Nucleus accumbens (tissue), 56 donors: ENCODE measurements at places on chromosomes 4 and X.

- DNase-seq: peak; percentile 57
Measured at GRCh38 chrX:150547375-150548115, 20.9 kb upstream of the MTM1 start.

DNA sequence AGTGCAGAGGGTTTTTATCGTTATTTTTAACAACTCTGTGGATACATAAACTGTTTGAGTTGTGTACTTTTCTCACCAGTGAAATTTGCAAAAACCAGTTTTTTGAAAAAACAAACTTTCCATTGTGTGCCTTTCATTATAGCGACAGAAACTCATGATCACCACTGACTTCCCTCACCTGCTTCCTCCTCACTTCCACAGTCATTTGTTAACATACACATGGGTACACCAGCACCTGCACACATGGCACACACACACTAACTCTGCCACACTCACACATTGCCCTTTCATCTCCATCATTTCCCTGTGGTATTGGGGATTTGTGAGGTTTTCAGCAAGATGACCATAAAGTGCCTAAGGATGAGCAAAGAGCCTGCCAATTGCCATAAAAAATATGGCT lies 20.6 kb downstream of the CLDN22 start:
- no peak for DNase-seq

GRCh38 chr4:14008494-14008893 lies 381.0 kb upstream of the BOD1L1 start:
- no peak for DNase-seq

GRCh38 chr4:174058846-174059245 lies 224.6 kb downstream of the FBXO8 start:
- no peak for DNase-seq

- no peak for DNase-seq
Measured at GRCh38 chr4:176380352-176381157, 60.8 kb downstream of the SPCS3 start.

GRCh38 chr4:8594097-8595038 lies 1.8 kb downstream of the CPZ start:
- DNase-seq: no peak

DNA sequence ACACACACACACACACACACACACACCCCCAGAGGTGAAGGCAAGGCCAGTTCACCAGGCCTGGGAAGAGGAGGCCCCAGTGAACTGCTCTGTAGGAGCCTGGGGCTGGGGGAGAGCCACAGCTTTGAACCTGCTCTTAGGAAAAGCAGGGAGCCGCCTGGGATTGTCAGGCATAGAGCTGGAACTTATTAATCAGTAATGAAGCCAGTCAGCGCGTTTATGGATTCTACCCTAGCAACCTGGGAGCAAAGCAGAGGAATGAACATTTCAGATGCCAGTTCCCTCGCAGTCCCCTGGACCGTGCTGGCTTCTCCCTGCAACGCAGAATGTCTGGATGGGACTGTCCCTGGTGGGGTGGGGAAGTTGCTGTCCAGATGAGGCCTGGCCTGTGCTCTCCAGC lies 45.3 kb upstream of the DDX3X start:
- DNase-seq: no peak

DNA sequence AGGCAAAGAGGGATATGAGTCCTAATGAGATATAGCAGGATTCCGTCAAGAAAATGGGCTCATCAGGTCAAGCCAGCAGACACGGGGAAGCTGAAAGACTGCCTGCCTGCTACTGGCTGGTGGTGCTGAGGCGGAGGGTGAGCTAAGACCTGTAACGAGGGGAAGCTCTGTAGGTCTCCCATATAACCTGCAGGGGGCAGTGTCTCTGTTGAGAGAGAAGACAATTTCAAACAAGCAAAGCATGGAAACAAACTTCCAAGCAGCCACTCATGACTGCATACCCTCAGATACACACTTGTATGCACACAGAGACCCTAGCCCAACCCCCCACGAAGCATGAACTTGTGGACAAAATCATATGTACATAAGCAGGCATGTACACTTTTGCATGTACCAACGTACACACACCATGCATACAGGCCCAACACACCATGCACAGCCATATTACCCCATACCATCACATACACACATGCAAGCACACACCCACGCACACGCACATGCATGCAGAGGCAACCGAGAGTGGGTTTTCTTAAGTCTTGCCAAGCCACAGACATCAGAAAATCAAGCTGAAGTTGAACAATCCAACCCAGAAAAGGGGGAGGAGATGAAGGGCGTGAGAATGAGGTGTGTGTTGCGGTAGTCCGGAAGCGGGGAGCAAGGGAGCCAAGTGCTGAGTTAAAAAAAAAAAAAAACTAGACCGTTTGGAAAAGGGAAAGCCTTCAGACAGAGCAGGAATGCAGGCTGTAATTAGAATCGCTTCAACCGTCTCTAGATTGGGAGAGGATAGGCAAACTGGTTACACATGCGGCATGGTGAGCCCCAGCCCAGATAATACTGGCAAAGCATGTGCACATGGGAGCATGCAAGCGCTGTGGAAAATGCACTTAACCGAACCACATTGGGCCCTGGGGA lies 71.0 kb downstream of the PJA1 start:
- DNase-seq: no peak

GRCh38 chrX:149631234-149632165 lies at the start of gene TMEM185A:
Gene TMEM185A (minus strand): TSS chrX:149631792. CDS start chrX:149631580, 212 bp downstream.
- peak; percentile 19 for DNase-seq

DNA sequence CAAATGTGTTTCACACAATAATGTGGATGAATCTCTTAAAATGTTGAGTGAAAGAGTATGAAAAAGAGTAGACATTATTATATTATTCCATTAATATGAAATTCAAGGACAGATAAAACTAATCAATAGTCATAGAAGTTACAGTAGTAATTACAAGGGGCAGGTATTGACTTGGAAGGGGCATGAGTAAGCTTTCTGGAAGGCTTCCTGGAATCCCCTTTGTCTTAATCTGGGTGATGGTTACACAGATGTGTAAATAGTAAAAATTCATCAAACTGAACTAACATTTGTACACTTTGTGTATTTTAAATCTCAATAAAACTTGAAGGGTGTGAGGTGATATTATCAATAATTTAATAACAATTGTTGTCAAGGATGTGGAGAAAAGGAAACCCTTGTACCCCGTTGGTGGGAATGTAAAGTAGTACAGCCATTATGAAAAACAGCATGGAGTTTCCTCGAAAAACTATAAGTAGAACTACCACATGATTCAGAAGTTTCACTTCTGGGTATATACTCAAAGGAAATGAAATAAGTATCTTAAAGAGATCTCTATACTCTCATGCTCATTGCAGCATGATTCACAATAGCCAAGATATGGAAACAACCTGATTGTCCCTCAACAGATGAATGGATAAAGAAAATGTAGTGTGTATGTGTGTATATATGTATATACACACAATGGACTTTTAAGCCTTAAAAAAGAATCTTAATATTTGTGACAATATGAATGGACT lies 96.9 kb upstream of the MID1IP1 start:
- no peak for DNase-seq

DNA sequence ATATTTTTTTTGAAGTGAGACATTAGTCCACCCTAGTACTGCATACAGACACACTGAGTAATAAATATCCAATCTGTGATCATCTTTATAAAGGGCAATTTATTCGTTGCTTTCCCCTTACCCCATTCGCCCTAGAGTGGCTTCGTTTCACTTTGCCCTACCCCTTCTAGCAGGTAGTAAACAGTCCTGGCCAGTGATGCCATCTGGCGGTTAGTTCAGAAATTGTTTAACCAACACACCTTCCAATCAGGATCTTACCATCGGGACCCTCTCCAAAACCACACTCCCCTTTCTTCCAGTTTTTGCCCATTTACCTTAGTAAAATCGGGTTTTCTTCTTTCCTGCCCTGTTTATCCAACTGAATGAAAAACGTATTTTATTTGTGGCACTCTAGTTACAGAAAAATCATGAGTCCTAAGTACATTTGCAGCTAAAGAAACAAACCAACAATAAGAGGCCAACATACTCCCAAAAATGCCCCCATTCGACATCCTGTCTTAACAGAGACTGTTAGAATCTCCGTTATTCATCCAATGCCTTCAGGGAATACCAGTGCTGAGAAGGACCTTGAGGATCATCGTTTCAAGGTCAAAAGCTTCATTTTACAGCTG lies 2.2 kb downstream of the PPA2 start:
- DNase-seq: peak; percentile 33

DNA sequence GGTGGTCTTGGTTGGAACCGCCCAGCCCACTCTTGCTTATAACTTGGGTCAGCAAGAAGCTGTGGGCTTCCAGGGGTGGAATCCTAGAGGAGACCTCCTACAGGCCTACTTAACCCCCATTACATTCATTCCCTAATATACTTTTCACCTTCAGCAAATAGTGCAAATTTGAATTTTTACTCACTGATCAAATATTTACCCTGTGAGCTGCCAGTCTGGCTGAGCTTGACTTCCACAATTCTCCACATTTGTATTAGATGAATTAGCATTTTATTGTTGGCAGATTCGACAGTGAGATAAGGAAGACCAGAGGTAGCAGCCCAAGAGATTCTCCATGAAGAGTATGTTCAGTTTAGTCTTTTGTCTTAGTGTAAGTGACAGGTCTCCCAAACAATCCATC lies 199.6 kb downstream of the BCOR start:
- no peak for DNase-seq

DNA sequence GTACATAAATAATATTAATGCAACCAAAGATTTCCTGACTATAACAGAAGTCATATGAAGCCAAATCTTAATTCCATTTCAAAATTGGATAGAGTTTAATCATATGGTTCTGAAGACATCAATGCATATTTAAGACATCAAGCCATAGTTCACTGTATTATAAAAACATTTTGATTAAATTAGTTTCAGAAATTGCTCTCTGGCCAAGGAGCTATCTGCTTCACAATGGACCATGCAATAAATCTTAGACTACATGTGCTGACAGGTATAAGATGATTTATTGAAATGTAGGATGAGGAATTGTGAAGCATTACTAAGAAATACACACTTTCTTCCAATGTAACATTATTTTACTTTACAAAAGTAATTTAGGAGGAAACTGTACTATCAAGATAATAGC lies 81.6 kb downstream of the MID1 start:
- no peak for DNase-seq

- no peak for DNase-seq
Measured at GRCh38 chr4:119647558-119647957, 19.0 kb upstream of the PDE5A start.

- no peak for DNase-seq
Measured at GRCh38 chrX:124820738-124821137, 474.4 kb downstream of the SH2D1A start.

DNA sequence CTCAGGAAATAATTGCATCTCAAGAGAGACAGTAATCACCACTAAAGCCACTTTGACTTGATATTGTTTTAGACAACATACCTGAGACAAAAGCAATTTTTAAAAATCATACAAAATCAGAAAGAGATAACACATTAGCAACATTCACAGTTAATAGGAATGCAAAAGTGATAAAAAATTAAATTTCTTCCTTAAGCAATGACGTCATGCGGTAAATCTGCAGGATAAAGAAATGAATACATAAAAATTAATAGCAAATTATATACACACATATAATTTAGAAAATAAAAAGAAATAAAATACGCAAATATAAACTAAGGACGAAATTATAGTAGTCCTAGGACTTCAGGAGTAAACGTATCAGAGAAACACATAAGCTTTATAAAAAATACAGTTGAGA lies 866.5 kb upstream of the PRKX start:
- DNase-seq: no peak

GRCh38 chrX:118734909-118735308 lies 7.5 kb downstream of the IL13RA1 start:
- no peak for DNase-seq

DNA sequence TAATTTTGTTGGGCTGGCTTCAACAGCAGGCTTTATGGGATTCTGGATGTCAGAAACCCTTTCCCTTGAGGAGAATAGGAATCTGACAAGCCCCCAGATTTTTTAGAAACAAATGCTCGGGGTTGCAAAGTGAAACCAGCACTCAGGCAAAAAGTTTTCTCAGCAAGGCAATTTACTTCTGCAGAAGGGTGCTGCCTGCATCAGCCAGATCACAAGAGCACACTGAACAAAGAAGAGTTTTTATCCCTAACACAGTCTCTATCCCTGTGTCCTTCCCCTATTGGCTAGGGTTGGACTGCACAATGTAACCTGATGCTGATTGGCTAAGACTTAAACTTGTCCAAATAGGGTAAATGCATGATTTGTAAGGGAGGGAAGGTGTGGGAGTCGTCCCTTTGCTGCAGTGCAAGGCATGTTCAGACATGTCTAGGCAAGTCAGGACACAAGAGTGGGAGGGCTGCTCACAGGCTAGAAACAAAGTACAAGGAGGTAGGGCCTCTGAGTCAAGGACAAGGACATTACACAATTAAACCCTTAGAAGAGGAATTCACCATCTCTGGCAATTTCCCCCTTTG lies 175.8 kb downstream of the CCNG2 start:
- DNase-seq: no peak

GRCh38 chr4:7311205-7311604 lies 118.9 kb downstream of the SORCS2 start:
- DNase-seq: no peak

GRCh38 chrX:148620023-148620422 lies 119.6 kb downstream of the AFF2 start:
- DNase-seq: no peak

DNA sequence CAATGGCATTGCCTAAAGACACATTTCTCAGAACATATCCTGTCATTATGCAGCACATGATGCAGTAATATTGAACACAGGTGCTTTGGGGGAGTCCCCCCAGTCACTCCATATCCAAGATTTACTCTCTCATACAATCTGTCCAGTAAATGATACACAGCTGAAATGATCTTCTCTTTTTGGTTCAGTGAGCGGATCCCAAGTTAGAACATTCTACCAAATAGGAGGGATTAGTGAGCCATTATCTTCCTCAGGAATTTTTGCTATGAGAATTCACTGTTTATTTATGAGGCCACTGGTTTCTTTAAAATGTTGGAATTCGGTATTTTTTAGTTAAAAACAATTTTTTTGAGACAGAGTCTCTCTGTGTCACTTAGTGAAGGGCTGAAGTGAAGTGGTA lies 96.5 kb downstream of the TRAPPC11 start:
- DNase-seq: no peak

DNA sequence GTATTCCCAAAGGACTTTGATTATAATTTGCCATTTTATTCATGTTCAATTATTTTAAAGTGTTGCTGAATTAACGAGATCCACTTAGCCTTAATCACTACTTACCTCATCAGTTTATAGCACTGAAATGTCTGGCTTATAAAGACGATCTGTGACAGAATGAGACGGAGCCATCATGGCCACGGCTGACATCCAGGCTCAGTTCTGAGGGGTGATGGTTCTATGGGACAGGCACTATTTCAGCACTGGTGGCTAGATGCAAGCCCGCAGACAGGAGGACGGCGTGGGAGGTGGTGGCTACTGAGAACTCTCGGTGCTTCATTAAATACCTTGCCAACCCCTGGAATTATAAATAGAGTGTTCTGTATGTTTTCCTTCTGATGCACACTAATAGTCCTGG lies 1084.2 kb upstream of the TENM3 start:
- DNase-seq: no peak

DNA sequence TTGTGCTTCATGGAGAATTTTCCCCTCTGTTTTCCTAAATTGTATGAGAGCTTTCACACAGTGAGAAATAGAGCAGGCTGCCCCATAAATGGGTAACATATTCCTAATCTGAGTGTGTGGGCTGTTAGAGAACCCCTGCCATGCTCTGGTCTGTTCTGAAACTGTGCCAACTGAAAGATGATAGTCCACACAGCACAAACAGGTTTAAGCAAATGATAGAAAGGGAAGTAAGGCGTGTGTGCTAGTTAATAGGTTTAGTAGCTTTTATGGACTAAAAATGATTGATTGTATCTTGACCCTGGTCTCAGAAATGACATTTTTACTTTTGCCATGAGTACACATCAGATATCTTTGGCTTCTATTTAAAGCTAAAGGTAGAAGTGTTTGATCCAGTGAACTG lies 106.2 kb downstream of the PRRG1 start:
- no peak for DNase-seq
